ENCODE measurements at places on chromosomes 3 and 15.
A peak's percentile ranks its signal among the peaks of the same experiment; 100 is the strongest.

DNA sequence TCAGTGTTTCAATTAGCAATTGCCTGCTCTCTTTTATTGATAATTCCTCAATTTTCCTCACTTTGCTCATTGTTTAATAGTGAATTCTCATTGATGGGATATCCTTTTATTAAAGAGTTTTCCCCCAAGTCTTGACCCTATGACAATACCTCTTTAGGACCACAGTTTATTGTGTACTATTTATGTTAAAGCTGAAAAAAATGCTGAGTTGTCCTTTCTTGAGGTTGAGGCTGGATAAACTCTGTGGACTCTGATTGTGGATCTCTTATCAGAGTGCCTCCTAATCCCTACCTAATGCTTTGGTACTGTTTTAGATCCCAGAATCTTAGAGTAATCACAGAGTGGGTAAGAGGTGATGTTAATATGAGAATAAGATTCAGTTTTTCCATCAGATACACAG lies 416.3 kb upstream of the GBE1 start:
- DNase-seq, result no peak

GRCh38 chr3:81197386-81197785 lies 564.1 kb downstream of the GBE1 start:
- DNase-seq, result no peak

GRCh38 chr3:134708671-134709070 lies 57.8 kb upstream of the KY start:
- DNase-seq, result no peak

DNA sequence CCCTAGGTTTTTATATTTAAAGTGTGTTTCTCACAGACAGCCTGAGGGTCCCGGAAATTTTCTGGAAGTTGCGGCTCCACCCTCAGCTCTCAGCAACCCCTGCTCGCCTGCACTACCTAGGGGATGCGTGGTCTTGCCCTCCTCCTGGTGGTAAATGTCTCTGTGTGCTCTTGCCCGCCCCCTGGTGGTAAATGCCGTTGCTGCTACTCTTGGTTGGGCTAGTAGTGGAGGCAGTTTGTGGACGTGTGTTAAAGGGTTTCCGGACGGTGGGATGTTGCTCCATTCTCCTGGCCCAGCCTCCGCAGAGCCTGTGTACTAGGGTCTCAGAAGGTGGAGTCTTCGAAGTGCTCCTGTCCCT lies 27.4 kb downstream of the STOML1 start:
- DNase-seq, result peak; percentile 67

DNA sequence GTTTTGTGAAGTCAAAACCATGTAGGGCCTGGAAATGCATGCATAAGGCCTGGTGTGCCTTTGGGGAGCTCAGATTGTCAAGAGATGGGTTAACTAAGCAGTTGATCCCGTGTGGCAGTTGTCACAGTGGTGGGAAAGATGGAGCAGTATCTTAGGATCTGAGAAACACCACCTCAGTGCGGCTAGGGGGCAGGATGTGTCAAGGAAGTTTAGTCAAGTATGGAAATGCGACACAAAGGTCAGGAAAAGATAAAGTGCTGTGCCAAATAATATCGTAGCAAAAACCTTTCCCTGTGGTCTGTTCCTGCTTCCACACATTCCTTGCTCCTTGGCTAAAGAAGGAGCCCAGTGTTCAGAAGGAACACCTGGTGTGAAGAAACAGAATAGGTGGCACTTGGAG lies 396.4 kb downstream of the EDEM1 start:
- DNase-seq, result no peak

- DNase-seq, result no peak
These were observed 207.6 kb upstream of the MDFIC2 start for GRCh38 chr3:70519913-70520659.

DNA sequence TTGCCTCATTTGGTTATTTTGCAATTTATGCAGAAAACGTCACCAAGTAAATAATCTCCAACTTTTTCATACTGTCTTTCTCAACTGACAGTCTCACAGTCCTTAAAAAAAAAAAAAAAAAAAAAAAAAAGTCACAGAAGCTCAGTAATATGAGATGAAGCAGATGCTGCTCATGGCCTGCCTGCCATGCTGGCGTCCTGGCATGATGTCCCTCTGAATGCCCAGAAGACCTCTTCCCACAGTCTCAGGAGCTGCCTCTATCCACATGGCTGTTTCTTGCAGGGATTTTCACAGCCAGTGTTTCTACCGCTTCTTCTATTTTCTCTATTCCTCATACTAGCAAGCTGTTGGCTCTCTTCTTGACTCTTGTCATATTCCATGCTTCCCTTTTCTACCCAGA lies 87.7 kb downstream of the TGFBR2 start:
- DNase-seq, result no peak

GRCh38 chr3:126704494-126705214 lies 614 bp downstream of the CHCHD6 start:
- DNase-seq, result no peak
